ENCODE measurements at places on chromosomes 12 and 14. TPM values are rescaled to one million over a fixed set of nuclear protein-coding genes. Genes with fewer than 3 reads are reported as not detected.
A peak's percentile ranks its signal among the peaks of the same experiment; 100 is the strongest.

- no peak overlapping the region for H3K27ac ChIP-seq
- DNase-seq: peak; percentile 67
- H3K36me3 ChIP-seq: no peaks in the 10 kb centered on the region
- H3K27me3 ChIP-seq: no peaks in the 10 kb centered on the region
- no peak overlapping the region for H3K4me3 ChIP-seq
These were observed 12.9 kb downstream of the NYNRIN start for GRCh38 chr14:24411443-24412389.

GRCh38 chr12:103771466-103771865 is 69.6 kb downstream of the NT5DC3 start:
- H3K27me3 ChIP-seq: no peaks in the 10 kb centered on the region
- H3K36me3 ChIP-seq: no peaks in the 10 kb centered on the region
- H3K4me1 ChIP-seq: no peaks in the 10 kb centered on the region
- DNase-seq: peak; percentile 38

DNA sequence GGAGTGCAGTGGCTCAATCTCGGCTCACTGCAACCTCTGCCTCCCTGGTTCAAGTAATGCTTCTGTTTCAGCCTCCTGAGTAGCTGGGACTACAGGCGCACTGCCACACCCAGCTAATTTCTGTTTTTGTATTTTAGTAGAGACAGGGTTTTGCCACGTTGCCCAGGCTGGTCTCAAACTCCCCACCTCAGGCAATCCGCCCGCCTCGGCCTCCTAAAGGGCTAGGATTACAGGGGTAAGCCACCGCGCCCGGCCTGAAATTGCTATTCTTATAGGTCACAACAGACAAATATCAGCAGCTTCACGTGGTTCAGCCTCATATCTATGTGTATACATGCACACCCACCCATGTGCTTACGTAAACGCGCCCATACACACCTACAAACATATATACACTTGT is 23.6 kb downstream of the BATF start:
- no peak overlapping the region for H3K27ac ChIP-seq
- no peak for DNase-seq
- H3K4me1 ChIP-seq: peaks cover 28% of the 10 kb centered on the region
- no peak overlapping the region for H3K4me3 ChIP-seq
- no peaks in the 10 kb centered on the region for H3K27me3 ChIP-seq

DNA sequence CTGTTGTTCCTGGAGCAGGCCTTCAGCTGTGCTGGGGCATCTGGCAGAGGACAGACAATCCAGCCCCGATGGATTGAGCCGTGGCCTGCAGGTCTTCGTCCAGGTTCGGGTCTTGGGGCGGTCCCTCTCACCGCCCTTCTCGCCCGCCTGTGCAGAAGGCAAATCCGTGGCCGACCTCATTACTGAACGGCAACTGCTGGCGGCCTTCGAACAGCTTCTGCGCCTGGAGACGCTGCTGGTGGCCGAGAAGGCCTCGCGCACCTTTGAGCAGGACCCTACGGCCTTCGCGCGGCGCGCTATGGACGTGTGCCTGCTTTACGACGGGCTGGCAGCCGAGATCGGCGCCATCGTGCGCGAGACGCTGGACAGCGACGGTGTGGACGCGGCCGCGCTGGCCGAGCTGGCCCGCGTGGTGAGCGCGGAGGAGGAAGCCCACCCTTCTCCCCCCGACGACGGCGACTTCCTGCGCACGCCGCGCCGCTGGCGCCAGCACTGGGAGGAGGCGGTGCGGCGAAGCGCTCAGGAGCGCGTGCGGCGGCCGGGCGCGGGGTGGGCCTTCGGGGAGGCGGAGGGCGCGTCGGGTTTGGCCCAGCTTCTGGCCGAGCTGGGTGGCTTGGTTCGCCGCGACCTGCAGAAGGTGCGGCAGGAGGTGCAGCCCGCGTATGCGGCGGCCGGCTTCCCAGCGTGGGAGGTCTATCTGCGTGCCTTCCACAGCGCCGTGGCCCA is 7.6 kb downstream of the EXOC3L4 start:
- H3K4me3 ChIP-seq: no peak overlapping the region
- DNase-seq: no peak
- peaks cover 33% of the 10 kb centered on the region for H3K27me3 ChIP-seq
- no peak overlapping the region for H3K27ac ChIP-seq

DNA sequence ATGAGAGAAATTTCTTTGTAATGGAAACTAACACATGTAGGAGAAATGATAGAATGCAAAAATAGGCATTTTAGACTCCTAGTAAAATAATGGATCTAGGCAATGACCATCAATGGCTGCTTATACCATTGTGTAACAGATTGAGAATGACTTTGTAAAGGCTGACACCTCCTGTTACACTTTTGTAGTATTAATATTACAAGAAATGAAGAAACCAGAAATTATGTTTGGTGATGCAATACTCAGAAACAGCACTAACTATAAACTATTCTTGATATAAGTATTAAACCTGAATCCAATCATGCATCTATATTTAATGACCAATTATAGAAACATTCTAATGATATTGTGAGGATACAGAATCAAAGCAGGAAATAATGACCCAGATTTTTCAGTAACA is 108.5 kb upstream of the CNTN1 start:
- DNase-seq: no peak
- no peaks in the 10 kb centered on the region for H3K4me1 ChIP-seq
- H3K27me3 ChIP-seq: no peaks in the 10 kb centered on the region
- H3K36me3 ChIP-seq: no peaks in the 10 kb centered on the region

DNA sequence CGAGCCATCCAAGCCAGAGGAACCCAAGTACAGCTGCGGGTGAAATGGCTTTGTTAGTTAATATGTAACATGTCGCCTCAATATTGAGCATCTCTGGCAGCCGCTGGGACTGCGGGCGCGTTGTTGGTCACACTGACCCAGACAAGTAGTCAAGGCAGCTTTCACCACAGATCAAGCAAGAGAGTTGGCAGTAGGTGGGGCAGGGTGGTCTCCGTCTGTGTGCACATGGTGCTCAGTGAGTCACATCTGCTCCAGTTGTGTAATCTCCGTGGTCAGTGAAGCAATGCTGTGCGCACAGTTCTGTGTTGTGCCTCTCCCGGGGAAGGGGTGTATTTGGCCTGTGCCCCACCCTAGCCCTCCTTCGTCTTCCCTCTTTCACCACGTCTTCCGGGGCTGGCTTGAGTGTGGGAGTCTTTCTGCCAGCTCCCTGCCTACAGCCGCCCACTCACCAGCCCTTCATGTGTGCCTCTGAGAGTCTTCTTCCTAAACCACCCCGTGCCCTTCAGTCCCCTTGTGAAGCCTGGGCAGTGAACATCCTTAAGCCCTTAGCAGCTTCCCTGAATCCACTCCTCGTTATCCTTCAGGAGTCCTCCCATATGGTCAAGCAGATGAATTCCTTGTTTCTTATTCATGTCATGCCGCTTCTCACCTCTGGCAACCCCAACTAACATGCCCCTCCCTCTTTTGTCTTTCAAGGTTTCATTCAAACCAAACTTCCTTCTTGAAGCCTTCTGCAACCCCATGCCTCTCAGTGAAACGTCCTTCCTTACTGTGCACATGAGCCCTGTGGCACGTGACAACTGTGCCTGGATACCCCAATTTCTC is 242.1 kb downstream of the CACNA1C start:
- DNase-seq: no peak
- H3K36me3 ChIP-seq: no peaks in the 10 kb centered on the region
- no peaks in the 10 kb centered on the region for H3K27me3 ChIP-seq
- no peak overlapping the region for H3K4me3 ChIP-seq

- no peak overlapping the region for H3K27ac ChIP-seq
- no peak for DNase-seq
- H3K36me3 ChIP-seq: no peaks in the 10 kb centered on the region
- no peak overlapping the region for H3K4me3 ChIP-seq
- H3K4me1 ChIP-seq: no peaks in the 10 kb centered on the region
These were observed 46.7 kb upstream of the RD3L start for GRCh38 chr14:103989034-103989433.

Gene CERS5
- polyA plus RNA-seq: 32.3 TPM

Gene TMEM132C
- not detected for polyA plus RNA-seq

- no peaks in the 10 kb centered on the region for H3K36me3 ChIP-seq
- no peak for DNase-seq
- no peak overlapping the region for H3K27ac ChIP-seq
- peaks cover 3% of the 10 kb centered on the region for H3K27me3 ChIP-seq
These were observed 329.3 kb upstream of the OR4E1 start for GRCh38 chr14:22002860-22003284.

GRCh38 chr12:120209851-120210250 is 8.9 kb upstream of the RPLP0 start:
- no peaks in the 10 kb centered on the region for H3K27me3 ChIP-seq
- H3K27ac ChIP-seq: no peak overlapping the region
- H3K4me3 ChIP-seq: no peak overlapping the region
- no peaks in the 10 kb centered on the region for H3K4me1 ChIP-seq

GRCh38 chr14:93027810-93028723 is 87.7 kb downstream of the ITPK1 start:
- no peak overlapping the region for H3K4me3 ChIP-seq
- peaks cover 7% of the 10 kb centered on the region for H3K36me3 ChIP-seq
- peaks cover 30% of the 10 kb centered on the region for H3K4me1 ChIP-seq
- DNase-seq: no peak
- H3K27me3 ChIP-seq: no peaks in the 10 kb centered on the region
- H3K27ac ChIP-seq: no peak overlapping the region

Gene JAG2
- 0.27 TPM for polyA plus RNA-seq

Gene RND1
- 14.9 TPM for polyA plus RNA-seq

Measured in B cell (primary cell).